ENCODE measurements at places on chromosomes 11 and 22. TPM values are rescaled to one million over a fixed set of nuclear protein-coding genes. Genes with fewer than 3 reads are reported as not detected.

The NEFH gene
- not detected for total RNA-seq

The SMC1B gene
- not detected for total RNA-seq

The OR4C5 gene
- not detected for total RNA-seq

The CRYBA4 gene
- total RNA-seq, result not detected

The OR52H1 gene
- not detected for total RNA-seq

The GLYATL2 gene
- not detected for total RNA-seq

The AIP gene
- 49.8 TPM for total RNA-seq

The OR8G1 gene
- not detected for total RNA-seq

The TMEM191B gene
- not detected for total RNA-seq

The BIRC3 gene
- 2.0 TPM for total RNA-seq

The PGA5 gene
- total RNA-seq, result 0.50 TPM

The SNX32 gene
- 0.32 TPM for total RNA-seq

The OR51B4 gene
- total RNA-seq, result not detected

The LRRC55 gene
- 0.36 TPM for total RNA-seq

The OR6A2 gene
- total RNA-seq, result not detected

The MRGPRE gene
- total RNA-seq, result not detected

The HIC2 gene
- 1.2 TPM for total RNA-seq

The SLC5A4 gene
- 0.16 TPM for total RNA-seq

The MS4A4A gene
- total RNA-seq, result 2.3 TPM

The MPZL2 gene
- 22.6 TPM for total RNA-seq

The TEX12 gene
- total RNA-seq, result not detected

The KRTAP5-11 gene
- total RNA-seq, result not detected

The CELSR1 gene
- total RNA-seq, result 11.7 TPM

The KRTAP5-8 gene
- not detected for total RNA-seq

The POU2AF2 gene
- not detected for total RNA-seq

The PVALB gene
- not detected for total RNA-seq

The SCGB1A1 gene
- not detected for total RNA-seq

The GLB1L3 gene
- total RNA-seq, result not detected

The SERHL2 gene
- 6.0 TPM for total RNA-seq

The EHF gene
- total RNA-seq, result 0.65 TPM

The HBG1 gene
- total RNA-seq, result not detected

The CAPN5 gene
- total RNA-seq, result 2.3 TPM

The LRRC74B gene
- not detected for total RNA-seq

The MOGAT2 gene
- not detected for total RNA-seq

The CLP1 gene
- 7.6 TPM for total RNA-seq

The EFEMP2 gene
- 79.4 TPM for total RNA-seq

The CKAP5 gene
- total RNA-seq, result 74.7 TPM

The HMOX1 gene
- 2.3 TPM for total RNA-seq

The HTR3B gene
- total RNA-seq, result not detected

The MIOX gene
- total RNA-seq, result not detected

The DSCAML1 gene
- 0.26 TPM for total RNA-seq

The IRAG1 gene
- 5.2 TPM for total RNA-seq

Data from heart right ventricle (tissue), 16 donors.